ENCODE measurements at places on chromosomes 13 and 19.

DNA sequence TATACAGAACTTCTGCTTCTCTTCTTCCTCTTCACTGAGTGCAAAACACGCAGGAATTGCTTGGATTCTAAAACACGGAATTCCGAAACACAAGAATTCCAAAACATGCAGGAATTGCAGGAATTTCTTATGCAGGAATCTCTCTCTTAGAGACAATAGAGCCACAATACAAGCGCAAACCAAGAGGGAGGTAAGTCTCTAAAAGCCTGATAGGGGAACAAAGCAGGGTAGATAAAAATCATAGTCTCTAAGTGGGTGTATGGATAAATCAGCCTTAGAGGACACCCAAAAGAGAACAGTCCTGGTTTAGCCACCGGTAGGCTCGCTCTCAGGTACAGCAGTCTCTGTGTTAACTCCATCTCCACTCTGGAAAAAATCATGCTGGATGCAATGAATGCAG, 112.9 kb downstream of the LHFPL6 start:
- no peak for DNase-seq

- DNase-seq, result peak; percentile 67
Observed at GRCh38 chr13:24672141-24673132, 7.8 kb upstream of the ATP12A start.

- DNase-seq, result no peak
Observed at GRCh38 chr13:106593132-106593531, 25.2 kb upstream of the ARGLU1 start.

DNA sequence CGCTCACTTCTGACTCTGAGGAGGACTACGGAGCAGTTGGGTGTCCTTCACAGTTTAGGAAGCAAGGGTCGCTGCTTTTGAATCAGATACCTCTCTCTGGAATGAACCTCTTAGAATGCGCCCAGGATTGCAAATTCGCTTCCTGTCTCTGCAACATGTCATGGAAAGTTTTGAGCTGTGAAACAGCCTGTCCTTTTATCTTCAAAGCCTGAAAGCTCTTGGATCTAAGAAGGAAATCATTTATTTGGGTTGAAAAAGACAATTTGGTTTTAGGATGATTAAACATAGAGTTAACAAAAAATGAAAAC, 134.1 kb downstream of the KATNAL1 start:
- no peak for DNase-seq

DNA sequence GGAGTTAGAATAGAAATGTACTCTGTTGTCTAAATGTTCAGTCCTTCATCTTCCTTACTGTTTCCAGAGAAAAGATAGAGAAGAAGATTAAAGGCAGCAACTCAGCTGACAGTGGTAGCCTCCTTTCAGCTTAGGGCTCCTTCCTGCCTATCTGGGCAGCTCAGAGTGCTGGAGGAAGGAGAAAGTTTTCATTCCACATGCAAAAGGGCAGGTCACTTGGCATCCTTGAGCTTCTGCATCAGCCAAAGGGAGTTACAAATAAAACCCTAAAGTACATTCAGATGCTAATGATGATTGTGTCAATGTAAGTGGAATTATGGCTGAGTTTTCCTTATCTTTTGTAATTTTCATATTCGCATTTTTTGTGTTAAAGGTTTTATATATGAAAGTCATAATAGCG, 58.9 kb downstream of the ESD start:
- DNase-seq, result no peak

- DNase-seq, result no peak
Observed at GRCh38 chr13:33182729-33183128, 102.8 kb downstream of the STARD13 start.

- DNase-seq, result no peak
Observed at GRCh38 chr19:31974941-31975340, 370.5 kb upstream of the ZNF507 start.

DNA sequence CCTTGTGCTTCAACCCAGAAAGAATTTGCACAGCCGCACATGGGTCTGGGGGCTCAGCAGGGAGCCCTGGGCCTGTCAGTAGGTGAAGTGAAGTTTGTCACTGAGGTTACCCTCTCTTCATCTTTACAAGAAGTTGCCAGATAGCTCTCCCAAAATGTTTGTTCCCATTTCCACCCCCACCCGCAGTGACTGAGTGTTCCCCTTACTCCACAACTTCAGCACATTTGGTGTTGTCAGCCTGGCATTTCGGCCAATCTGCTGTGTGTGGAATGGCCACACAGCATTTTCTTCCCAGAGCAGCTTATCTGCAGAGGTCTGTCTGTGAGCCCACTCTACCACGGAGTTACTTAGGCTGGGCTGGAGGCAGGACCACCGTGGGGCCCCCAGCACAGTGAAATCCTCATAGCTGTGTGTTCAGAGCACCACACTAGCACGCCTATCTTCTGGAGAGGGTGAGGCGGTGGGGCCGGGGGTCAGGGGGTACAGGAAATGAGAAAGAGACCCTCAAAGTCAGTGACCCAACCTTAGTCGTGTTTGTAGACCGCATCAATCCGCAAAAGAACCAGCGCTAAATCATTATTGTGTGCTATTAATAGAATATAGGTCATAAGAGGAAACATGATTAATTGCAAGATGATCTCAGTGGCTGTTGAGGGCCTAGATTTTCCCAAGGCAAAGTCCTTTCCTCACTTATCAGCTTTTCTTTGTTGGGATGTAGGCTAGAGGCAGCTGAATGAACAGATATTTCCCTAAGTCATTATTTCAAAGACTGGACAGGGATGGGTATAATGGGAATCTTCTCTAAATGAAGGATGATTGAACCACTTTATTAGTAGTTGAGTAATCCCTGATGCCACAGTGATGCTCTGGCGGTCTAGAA, 116.0 kb downstream of the SIPA1L3 start:
- no peak for DNase-seq

DNA sequence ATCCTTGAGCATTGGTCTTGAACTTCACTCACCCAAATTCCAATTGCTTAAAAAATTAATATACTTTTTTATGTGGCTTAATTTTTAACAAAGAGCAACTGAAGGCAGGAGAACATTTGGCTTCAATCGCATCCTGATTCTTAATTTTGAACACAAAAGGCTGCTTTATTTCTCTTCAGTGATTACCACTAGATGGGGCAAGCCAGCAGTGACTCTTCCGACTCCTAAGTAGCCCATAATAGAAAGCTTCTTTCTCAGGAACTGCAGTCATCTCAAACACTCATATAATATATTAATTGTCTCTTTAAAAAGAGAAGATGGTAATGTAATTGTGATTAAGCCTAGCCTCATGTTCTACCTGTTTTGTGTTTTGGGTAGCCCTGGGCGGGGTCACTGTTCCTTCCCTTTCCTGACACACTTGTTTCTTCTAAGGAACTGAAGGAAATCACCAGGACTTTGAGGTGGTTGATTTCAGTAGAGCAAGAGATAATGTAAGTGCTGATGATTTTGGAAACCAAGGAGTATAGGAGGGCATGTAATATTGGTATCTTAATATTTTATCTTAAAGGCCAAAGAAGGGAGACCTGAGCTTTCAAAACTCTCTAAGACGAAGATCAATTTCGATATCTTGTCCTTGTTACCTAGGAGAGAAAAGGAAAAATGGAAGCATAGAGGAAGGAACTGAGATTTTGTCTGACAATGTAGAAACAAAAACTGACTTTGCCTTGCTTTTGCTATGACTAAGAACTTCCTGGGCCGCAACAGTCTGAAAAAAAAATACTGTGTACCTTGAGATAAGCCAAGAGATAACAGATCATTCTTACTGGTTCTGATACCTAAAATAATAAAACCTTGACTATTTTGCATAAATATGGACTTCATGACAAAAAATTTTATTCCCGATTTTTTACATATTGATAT, 73.1 kb downstream of the TNFSF13B start:
- no peak for DNase-seq

- DNase-seq, result no peak
Observed at GRCh38 chr19:3204646-3205275, 19.0 kb downstream of the NCLN start.

DNA sequence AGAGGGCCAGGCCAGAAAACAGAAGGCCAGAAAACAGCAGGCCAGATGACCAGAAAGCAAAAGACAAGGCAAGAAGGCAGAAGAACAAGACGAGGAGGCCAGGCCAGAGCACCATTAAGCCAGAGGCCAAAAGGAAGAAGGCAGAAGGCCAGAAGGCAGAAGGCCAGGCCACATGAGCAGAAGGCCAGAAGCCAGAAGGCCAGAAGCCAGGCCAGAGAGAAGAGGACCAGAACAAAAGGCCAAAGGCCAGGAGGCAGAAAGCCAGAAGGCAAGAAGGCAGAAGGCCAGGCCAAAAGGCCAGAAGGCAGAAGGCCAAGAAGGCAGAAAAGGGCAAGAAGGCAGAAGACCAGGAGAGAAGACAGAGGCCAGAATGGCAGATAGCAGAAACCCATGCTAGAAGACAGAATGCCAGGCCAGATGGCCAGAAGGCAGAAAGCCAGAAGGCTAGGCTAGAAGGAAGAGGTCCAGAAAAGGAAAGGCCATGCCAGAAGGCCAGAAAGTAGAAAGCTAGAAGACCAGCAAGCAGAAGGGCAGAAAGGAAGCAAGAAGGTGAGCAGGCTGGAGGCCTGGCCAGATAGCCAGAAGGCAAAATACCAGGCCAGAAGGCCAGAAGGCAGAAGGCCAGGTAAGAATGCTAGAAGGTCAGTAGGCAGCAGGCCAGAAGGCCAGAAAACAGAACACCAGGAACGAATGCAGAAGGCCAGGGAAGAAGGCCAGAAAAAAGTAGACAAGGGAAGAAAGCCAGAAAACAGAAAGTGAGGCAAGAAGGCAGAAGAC, 187.6 kb downstream of the TUBA3C start:
- DNase-seq, result no peak

DNA sequence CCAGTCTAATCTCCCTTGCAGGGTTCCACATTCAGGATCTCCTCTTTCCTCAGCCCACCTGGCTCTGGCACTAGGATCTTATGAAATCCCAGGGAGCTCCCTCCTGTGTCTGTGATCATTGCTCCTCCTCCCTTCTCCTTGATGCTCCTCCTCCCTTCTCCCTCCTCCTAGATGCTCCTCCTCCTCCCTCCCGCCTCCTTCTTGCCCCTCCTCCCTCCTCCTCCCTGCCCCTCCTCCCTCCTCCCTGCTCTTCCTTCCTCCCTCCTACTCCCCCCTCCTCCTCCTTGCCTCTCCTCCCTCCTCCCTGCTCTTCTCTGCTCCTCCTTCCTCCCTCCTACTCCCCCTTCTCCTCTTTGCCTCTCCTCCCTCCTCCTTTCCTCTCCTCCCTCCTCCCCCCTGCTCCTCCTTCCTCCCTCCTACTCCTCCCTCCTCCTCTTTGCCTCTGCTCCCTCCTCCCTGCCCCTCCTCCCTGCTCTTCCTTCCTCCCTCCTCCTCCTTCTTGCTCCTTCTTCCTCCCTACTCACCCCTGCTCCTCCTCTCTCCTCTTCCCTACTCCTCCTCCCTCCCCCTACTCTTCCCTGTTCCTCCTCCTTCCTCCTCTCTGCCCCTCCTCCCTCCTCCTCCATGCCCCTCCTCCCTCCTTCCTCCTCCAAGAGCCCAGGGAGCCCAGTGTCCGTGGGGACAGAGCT, 14.9 kb upstream of the ZBTB7A start:
- no peak for DNase-seq

- no peak for DNase-seq
Observed at GRCh38 chr19:18478545-18479311, 40.8 kb upstream of the ISYNA1 start.

GRCh38 chr19:33749016-33749415, 47.7 kb upstream of the KCTD15 start:
- no peak for DNase-seq

GRCh38 chr19:38850436-38850975, 720 bp upstream of the HNRNPL start:
- DNase-seq, result peak; percentile 97

- no peak for DNase-seq
Observed at GRCh38 chr13:111165241-111166010, 50.3 kb downstream of the ARHGEF7 start.

GRCh38 chr13:44867825-44868224, 121.4 kb downstream of the NUFIP1 start:
- DNase-seq, result no peak

DNA sequence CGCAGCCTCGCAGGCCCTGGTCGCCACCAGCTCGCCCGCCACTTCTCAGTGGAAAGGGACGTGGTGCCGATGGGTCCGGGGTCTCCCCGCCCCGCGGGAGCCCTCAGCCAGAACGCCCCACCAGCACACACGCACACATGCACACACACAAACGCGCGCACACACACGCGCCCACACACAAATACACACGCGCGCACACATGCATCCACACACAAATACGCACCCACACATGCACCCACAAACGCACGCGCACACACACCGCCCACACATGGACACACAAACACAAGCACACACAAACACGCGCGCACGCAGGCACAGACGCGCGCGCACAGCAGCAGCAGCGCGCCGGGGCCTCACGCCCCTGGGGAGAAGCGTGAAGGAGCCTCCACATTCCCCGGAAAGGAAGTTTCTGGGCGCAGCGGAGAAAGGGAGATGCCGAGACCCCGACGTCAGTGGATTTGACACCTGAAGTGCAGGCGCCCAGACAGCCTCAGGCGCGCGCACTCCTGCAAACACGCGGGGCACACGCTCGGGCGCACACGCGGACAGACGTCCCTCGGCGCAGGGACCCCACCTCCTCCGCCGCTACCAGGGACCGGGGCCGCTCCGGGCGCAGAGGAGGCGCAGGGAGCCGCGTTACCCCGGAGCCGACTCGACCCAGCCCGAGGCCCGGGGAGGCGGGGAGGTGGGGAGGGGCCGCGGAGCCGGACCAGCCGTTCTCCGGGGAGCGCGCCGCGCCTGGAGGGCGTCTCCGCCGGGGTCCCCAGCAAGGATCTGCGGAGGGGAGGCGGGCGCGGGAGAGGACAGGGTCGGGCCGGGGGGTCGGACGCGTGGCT, 622 bp downstream of the RASA3 start:
- no peak for DNase-seq

DNA sequence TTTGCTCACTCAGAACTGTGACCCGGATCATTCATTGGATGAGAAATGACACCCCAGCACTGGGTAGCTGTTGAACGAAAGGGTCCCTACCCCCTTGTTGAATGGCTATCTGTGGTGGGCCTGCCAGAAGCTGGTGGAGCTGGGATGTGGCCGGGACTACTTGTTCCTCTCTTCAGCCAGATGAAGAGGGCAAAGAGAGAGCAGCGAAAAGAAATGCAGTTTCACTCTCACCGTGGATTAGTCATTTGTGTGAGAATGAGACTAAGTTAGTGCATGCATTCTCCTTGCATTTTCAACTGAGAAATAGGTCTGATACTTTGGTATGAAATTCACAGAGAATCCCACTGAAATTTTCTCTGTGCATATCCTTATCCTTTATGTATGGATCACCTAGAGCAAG, 553.1 kb downstream of the IRS2 start:
- no peak for DNase-seq

- peak; percentile 95 for DNase-seq
Observed at GRCh38 chr19:17469481-17470067, 750 bp upstream of the SLC27A1 start.

DNA sequence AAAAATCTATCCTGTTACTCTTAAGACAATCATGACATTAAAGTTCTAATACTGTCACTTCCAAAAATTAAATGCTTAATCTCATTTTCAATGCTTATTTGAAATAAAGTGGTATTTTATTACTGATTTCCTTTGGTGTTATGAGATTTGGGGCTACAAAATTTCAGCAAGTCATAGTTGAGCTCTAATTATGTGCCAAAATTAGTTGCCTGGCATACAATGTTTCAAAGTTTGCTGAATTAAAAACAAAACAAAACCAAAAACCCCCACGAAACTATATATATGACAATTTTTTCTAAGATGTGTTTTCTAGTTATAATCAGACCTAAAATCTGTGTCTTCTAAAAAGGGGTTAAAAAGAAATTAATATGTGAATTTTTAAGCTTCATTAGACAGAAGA, 62.2 kb downstream of the KCNRG start:
- no peak for DNase-seq

Data from nephron progenitor cell (in vitro differentiated cells).